ENCODE measurements at places on chromosomes 7 and 10.

DNA sequence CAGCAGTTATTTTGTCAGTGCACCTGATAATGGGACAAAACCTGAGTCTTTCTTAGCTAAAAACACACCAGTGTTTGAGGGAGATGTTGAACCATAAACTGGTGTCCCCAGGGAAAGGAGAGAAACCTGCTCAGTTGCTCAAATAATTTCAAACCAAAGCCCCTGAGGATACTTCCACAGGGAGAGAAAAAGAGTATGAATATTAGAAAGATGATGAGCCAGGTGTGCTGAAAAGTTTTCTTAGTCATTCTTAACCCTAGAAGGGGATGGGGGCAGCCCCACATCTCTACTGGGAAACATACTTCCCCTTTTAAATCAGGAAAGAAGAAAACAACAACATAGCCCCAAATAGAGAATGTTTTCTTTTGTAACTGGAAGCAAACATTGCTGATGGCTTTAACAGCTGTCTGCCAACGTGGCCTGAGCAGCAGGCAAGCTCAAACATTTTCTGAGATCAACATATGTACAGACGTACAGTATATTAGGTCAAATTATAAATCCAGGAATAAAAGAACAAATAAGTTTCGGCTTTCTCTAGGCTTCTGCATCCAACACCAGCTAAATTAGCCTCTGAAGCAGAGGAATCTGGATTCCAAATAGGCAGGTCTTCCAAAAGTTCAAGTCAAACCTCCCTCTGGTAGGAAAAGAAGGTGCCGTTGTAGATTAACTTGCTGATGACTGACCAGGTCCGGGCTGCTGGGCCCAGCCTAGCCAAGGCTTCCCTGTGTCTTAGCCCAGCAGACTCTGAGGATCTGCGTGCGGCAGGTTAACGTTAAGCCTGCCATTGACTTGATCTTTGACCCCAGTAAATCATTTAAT is 30.5 kb upstream of the FBXW4 start:
- DNase-seq: no peak

DNA sequence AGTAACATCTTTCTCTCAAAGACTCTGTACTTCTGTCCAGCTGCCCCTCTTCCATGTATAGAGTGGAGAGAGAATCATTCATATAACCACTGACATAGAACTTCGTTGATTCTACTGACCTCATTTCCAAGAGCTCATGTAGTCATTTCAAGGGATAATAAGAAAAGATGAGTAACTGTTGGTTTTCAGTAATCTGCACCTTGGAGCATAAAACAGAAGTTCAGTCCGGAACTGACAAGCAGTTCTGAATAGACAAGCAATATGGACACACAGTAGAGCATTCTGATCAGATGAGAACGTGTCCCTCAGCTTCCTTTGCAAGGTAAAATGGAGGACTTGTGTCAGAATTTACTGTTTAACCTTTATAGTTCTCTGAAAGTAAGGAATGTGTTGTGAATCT is 847.1 kb downstream of the REEP3 start:
- DNase-seq: no peak

DNA sequence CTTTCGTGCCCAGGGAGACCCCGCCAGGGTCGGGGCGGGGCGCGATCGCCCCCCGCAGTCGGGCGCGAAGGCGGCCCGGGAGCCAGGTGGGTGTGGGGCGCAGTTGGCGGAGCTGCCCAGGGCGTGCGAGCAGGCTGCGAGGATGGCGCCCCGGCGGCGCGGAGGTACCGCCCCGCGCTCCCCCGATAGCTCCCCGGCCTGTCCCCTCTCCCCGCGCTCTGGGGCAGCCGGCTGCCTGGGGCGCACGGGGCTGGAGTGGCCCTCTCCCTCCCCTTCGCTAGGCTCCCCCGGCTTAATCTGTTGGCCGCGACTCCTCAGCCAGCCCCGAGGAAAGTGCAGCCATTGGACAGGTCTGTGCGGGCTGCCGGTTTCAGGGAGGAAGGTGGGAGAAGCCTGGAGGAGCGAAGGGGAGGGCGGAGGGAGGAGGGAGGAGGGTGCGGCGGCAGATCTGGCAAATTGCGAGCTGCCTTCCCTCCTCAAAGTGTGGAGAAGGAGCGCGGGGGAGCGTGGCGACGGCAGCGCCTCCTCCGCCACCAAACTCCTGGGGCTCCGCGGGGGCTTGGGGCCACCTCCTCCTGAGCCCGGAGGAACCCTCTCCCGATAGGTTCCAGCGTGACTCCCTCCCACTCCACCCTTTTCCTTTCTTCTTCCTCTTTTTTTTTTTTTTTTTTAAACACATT is 361 bp upstream of the PLXDC2 start:
- DNase-seq: peak; percentile 52

DNA sequence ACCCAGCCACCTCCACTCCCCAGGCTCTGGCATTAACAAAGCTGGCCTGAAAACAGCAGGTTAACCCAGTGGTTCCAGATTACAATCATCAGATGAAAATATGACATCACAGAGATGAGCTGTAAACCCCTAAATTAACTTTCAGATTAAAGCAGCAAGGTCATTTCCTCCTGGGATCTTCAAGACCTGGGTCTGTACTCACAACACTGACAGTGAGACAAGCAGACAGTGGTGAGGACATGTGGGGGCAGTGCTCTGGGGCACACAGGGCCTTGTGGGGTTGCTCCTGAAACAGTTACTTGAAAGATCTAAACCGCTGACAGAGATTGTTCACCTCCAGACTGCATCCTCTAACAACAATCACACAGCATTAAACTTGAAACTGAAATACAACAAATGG is 134.1 kb downstream of the ZNF438 start:
- DNase-seq: no peak

DNA sequence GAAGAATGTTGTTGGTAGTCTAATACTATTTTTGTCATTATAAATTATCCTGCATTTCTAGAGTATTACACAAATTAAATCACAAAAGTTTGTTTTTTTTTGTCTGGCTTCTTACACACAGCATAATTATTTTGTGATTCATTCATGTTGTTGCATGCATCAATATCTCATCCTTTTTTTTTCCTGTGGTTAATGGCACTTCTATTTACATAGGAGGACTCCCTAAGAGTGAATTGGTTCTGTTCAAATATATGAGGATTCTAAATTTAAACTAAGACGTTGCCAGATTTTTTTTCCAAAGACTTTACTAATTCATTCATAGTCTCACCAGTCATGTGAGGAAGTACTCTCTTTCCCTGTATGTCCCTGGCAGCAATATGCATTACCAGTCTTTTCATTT is 303.3 kb downstream of the GPR37 start:
- DNase-seq: no peak

DNA sequence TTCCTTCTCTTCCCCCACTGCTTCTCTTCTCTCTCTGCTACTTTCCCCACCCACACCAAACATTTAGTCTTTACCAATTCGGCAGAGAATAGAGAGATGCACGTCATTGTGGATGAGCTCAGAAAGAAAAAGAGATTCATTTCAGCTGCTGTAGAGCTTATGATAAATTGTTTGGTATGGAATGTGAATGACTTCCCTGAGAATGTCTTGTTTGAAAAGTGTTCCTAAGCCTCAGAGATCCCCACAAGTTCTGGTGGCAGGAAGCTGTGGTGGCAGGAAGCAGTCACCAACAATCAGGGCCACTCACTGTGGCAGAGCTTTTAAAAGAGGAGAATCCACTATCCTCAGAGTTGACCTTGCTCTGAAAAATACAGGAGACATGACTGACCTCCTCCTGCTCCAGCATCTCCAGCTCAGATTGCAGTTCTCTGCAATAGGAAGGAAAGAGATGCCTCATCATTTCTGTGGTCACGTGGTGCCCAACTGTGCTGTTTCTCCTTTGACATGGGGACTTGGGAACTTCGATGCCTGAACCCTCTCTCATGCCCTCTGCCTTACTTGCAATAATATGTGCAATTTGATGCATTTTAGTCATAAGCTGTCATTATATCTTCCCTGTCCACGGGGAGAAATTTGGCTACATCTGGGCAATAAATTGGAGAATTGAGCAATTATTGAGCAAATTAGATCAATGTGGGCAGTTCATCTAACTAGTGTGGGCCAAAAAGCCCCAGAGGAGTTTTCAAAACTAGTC is 76.5 kb downstream of the BMPER start:
- DNase-seq: no peak

DNA sequence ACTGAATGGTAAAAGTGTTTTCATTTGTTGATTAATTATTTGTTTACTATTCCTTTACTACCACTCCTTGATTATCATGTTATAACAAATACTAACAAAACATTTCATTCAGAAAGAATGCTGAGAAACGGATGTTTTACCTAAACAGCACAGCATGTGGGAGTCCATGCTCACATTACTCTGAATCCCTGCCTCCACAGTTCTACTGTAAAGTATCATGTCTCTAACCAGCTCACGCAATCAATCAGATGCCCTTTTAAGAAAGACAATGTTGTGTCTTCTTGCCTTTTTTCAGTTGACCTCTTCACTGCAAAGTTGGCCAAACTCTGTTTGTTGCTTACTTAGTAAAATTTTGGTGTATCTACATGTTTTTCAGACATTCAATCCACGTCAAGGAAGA is 232.5 kb upstream of the MDFIC start:
- no peak for DNase-seq

GRCh38 chr10:124539935-124540641 is 78.5 kb downstream of the LHPP start:
- DNase-seq: peak; percentile 43

DNA sequence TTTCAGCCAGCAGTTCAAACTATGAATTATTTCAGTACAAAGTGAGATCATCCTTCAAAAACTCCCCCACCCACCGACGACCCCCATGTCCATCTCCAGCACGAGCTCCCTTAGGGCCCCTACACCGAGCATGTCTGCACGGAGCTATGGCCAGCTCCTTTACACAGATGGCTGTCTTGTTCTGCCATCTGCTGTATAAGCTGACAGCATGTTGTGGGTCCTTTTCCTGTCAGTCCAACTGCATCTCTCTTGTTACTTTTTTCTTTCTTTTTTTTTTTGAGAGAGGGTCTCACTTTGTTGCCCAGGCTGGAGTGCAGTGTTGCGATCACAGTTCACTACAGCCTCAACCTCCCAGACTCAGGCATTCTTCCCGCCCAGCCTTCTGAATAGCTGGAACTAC is 21.6 kb downstream of the NPC1L1 start:
- no peak for DNase-seq

GRCh38 chr10:55747244-55747643 is 613.8 kb downstream of the ZWINT start:
- DNase-seq: no peak

GRCh38 chr7:154342971-154343633 is 290.9 kb downstream of the DPP6 start:
- DNase-seq: no peak

GRCh38 chr7:64879086-64879730 is 23.9 kb upstream of the ZNF273 start:
- DNase-seq: no peak

DNA sequence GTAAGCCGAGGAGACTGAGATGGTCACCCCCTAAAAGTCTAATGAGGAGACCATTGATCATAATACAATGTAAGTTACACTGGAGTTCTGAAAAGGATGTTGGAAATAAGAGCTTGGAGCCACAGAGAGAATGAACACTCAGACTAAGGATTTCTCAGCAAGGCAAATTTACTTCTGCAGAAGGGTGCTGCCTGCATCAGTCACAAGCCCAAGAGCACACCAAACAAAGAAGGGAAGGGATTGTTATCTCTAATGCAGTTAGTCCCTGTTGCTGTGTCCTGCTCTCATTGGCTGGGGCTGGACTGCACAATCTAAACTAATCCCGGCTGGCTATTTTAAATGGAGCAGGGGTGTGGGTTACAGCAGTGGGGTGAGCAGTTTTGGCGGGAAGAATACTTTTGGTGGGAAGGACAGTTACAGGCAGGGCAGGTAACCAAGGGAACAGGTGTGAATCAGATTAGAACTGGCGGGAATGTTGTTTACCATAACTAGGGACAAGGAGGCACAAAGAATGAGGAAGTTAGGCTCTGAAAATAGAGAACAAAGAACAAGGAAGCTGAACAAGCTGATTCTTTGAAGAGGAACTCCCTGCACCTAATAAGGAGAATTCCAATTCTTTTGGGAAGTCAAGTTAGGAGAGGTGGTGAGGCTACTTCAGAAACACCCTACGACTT is 30.3 kb upstream of the TRIM24 start:
- no peak for DNase-seq

- no peak for DNase-seq
Measured at GRCh38 chr7:25889765-25890164, 262.2 kb upstream of the NFE2L3 start.
